ENCODE measurements at places on chromosomes 16 and 17. TPM values are rescaled to one million over a fixed set of nuclear protein-coding genes. Genes with fewer than 3 reads are reported as not detected.

DNA sequence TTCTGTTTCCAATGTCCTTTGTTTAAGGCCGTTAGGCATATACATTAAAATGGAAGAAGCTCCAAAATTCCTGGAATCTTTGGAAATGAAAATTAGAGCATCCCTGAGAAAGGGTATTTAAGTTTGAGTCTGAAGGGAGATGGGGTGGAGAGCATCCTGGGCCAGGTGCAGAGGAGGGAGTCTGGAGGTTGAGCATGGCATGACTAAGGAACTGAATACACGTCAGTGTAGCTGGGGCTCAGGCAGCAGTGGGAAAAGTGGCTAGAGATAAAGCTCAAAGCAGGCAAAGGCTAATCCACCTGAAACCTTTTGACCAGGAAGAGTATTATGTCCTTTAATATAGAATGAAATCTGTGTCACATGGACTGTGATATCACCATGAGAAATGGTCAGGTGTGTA lies 669.0 kb upstream of the RBFOX1 start:
- H3K27me3 ChIP-seq: no peaks in the 10 kb centered on the region
- no peak overlapping the region for H3K4me3 ChIP-seq
- no peaks in the 10 kb centered on the region for H3K36me3 ChIP-seq

- H3K4me1 ChIP-seq: peaks cover 6% of the 10 kb centered on the region
- no peak for DNase-seq
- H3K4me3 ChIP-seq: no peak overlapping the region
- H3K36me3 ChIP-seq: no peaks in the 10 kb centered on the region
- no peak overlapping the region for H3K27ac ChIP-seq
These were observed 47.2 kb upstream of the ACSF3 start for GRCh38 chr16:89046491-89046890.

GRCh38 chr17:35235289-35235688 lies 7.6 kb upstream of the SLFN5 start:
- H3K4me3 ChIP-seq: no peak overlapping the region
- H3K27ac ChIP-seq: no peak overlapping the region
- no peaks in the 10 kb centered on the region for H3K27me3 ChIP-seq
- no peaks in the 10 kb centered on the region for H3K36me3 ChIP-seq
- no peaks in the 10 kb centered on the region for H3K4me1 ChIP-seq

- H3K4me1 ChIP-seq: no peaks in the 10 kb centered on the region
- H3K27ac ChIP-seq: no peak overlapping the region
- no peaks in the 10 kb centered on the region for H3K27me3 ChIP-seq
These were observed 19.1 kb upstream of the COPRS start for GRCh38 chr17:31877911-31878702.

ABCC11 gene
- not detected for total RNA-seq

TPSG1 gene
- total RNA-seq: not detected

DNA sequence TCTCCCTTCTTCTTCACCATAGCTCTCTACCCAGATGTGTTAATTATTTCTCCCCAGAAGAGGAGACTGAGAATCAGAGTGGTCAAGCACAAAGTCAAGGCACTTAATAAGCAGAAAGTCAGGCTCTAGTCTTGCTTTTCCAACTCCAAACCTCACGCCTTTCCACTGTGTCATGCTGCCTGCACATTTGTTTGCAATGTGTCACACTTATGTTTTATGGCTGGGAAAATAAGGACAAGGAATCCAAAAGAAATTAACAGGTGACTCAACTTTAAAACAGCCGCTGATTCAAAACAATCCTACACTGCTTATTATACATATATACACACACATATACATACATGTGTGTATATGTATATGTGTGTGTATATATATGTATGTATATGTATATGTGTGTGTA lies 255.7 kb upstream of the DYNLRB2 start:
- H3K4me1 ChIP-seq: no peaks in the 10 kb centered on the region
- H3K27me3 ChIP-seq: no peaks in the 10 kb centered on the region
- no peak overlapping the region for H3K27ac ChIP-seq
- DNase-seq: no peak

- no peaks in the 10 kb centered on the region for H3K27me3 ChIP-seq
- no peak for DNase-seq
- no peaks in the 10 kb centered on the region for H3K36me3 ChIP-seq
- no peaks in the 10 kb centered on the region for H3K4me1 ChIP-seq
- H3K4me3 ChIP-seq: no peak overlapping the region
- H3K27ac ChIP-seq: no peak overlapping the region
These were observed 32.7 kb downstream of the AIPL1 start for GRCh38 chr17:6402258-6402657.
